HS-27A (cell line): ENCODE measurements at places on chromosomes 5 and 9.

GRCh38 chr5:149160291-149160787 lies 19.0 kb downstream of the ABLIM3 start:
- DNase-seq = no peak

DNA sequence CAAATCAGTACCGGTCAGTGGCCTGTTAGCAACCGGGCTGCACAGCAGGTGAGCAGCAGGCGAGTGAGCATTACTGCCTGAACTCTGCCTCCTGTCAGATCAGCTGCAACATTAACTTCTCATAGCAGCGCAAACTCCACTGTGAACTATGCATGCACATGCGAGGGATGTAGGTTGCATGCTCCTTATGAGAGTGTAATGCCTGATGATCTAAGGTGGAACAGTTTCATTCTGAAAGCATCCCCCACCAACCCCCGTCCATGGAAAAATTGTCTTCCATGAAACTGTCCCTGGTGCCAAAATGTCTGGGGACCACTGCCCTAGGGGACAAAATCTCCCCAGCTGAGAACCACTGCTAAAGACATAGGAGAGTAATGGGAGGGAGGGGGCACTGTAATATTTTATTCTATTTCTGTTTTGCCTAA lies 51.1 kb downstream of the P4HA2 start:
- DNase-seq = no peak

DNA sequence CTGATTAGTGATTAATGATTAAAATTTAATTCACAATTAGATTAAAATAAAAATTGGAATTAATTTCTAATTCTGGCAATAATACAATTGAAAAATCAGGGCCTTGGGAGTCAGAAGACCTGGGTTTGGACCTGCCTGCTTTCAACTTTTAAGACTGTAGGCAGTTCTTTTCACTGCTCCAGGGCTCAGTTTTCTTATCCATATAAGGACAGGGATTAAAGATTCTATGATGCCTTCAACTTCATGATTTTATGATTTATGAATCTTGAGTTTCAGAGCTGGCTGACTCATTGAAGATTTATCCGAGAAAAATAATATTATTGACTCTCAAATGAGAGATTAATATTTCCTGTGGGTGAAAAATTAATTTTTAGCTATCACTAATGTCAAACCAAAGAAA lies 208.6 kb upstream of the ANKH start:
- DNase-seq = no peak

DNA sequence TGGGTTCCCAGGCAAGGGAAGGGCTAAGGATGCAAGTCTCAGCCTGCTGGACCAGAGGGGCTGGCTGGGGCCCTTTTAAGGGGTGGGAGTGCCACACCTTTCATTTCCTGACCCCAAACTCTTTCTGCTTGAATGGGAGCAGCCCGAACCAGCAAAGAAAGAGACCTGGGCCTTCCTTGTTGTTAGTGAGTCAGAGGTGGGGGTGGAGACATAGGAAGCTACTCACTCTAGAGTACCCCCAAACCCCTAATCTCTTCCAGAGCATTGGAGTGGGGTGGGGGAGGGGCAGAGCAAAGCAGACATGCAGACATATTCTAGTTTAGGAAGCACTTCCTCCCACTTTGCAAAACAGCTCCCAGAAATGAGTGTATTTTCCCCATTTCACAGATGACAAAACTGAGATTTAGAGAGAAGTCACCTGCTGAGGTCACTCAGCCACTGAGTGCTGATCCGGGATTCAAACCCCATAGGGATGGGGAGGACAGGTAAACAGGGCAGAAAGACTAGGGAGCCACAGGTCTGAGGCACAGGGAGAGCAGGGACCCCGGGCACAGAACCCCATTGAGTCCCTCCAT lies 6.0 kb upstream of the AQP3 start:
- DNase-seq = no peak

DNA sequence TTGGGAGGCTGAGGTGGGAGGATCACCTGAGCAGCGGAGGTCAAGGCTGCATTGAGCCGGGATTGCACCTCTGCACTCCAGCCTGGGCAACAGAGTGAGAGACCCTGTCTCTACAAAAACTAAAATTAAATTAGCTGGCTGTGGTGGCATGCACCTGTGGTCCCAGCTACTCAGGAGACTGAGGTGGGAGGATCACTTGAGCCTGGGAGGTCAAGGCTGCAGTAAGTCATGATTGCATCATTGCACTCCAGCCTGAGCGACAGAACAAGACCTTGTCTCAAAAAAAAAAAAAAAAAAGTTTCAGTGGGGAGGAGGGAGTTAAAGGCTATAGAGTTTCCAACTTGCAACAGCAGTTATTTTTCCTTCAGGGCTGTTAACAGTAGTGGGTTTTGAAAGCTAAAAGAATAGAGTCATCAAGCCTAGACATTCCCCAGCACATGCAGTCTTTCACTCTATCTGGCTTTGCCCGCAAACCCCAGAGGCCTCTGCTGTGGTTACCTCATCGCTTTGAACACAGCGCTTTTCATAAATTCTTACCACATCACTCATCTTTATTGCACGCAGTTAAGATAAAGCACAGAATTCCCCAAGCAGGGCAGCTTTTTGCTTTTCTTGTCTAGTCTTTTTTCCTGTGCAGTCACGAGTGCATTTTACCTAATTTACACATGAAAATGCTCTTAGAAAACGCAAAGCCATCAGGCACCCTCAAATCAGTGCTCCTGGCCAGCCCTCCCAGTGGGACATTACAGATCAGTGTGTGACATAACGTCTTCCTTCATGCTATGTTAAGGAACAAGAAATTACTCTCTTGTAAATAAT lies 8.7 kb upstream of the SLC2A8 start:
- DNase-seq = peak; percentile 70

DNA sequence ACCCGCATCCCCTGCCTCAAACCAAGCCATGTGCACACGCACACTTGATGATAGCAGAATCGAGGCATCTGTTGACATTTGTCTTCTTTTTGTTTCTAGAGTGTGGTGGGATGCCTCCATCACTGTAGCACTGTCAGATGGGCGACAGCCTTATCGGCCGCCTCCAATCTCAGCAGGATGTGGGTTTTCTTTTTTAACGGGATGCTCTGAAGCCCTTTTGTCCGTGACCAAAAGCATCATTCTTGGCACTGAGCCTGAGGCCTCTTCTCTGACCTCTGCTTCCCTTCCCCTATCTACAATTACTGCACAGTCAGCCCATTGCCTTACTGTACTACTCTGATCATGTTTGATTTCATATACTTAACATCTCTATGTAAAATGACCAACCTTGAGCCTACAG lies 78.3 kb downstream of the LMNB1 start:
- no peak for DNase-seq

- no peak for DNase-seq
Observed at GRCh38 chr5:146151970-146152369, 30.5 kb downstream of the LARS1 start.

- DNase-seq = no peak
Observed at GRCh38 chr5:119820608-119821007, 191.2 kb downstream of the FAM170A start.

GRCh38 chr9:88571419-88571818 lies 36.4 kb downstream of the NXNL2 start:
- no peak for DNase-seq

GRCh38 chr5:54457094-54457862 lies 1.8 kb downstream of the HSPB3 start:
- DNase-seq = no peak

- DNase-seq = no peak
Observed at GRCh38 chr9:133619791-133620190, 10.6 kb upstream of the FAM163B start.
